ENCODE measurements at places on chromosomes 12 and 14.

GRCh38 chr14:24915403-24915921 is 134.5 kb downstream of the STXBP6 start:
- DNase-seq, result no peak

DNA sequence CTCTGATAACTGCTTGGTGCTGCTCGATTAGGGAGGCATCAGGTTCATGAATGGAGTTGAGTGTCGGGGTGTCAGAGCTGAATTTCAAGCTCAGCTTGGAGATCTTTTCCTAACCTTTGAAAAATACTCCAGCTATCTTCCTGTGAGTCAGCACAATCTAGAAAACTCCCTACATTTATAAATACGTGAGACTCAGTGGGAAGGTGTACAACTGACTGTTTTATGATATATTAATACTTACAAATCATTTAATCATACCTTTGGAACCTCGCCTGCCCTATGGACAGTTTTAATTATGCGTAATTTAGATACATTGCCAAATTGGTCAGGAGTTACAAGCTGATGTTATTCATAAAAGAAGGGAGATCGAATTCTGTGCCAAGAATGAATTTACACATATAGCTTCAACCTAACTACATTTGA is 961 bp downstream of the CMAS start:
- DNase-seq, result no peak

- DNase-seq, result no peak
Observed at GRCh38 chr14:64303471-64303917, 9.3 kb upstream of the ESR2 start.

GRCh38 chr14:101019990-101020710 is 116.6 kb upstream of the RTL1 start:
- no peak for DNase-seq

DNA sequence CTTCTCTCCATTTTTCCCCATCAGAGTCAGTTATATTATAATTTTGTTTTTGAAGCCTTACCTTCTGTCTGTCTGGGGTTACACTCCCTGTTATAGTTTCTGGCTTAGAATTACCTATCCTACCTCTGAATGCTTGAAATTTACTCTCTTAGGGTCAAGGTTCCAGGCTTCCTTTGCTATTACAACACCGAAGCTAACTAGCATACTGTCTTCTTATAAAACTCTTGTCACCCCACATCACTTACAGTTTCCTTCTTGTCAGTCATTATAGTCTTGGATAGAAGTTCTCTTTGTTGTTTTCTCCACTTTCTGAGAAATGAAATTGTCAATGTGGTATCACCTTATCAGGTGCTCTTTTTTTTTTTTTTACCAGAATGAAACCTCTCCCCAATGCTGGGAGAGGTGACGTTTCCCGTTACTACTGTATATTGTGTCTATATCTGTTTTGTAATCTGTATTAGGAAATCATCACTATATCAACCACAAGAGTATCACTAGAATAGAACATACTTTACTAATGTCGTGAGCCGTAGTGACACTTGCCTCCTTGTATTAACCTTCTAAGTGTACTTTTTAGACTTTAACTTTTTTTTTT is 69.2 kb upstream of the PSMA6 start:
- no peak for DNase-seq

GRCh38 chr12:6187948-6188793 is 12.0 kb upstream of the CD9 start:
- DNase-seq, result no peak

DNA sequence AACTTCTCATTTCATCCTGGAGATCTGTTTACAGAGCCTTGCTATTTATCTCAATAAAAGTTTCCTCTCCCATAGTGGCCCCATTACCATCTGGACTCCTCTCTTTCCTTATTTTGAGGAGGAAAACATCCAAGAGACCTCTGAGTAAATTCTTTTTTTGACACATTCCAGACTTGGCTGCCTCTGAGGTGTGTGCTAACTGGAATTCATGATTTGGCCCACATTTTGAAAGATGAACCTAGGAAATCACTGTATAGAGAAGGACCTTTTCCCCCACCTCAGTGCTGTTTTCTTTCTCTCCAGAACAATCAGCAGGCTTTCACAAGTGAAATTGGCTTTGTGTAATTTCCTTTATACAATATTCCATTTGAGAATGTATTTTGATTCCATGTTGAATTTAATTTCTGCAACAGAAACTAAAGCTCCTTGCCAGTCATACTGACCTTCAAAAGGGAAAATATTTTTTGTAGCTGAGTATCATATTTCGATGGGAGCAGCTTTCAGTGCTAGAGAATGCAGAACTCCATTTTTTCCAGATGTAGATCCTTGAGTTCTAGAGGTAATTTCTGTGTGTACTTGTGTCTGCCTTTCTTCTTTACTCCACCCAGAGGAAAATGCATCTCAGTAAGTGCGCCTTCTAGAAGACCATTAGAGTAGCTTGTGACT is 244.9 kb upstream of the RGS6 start:
- DNase-seq, result no peak

- DNase-seq, result no peak
Observed at GRCh38 chr14:49946320-49947141, 53.6 kb downstream of the ARF6 start.
